ENCODE measurements at places on chromosomes 4 and X.
A peak's percentile ranks its signal among the peaks of the same experiment; 100 is the strongest.

DNA sequence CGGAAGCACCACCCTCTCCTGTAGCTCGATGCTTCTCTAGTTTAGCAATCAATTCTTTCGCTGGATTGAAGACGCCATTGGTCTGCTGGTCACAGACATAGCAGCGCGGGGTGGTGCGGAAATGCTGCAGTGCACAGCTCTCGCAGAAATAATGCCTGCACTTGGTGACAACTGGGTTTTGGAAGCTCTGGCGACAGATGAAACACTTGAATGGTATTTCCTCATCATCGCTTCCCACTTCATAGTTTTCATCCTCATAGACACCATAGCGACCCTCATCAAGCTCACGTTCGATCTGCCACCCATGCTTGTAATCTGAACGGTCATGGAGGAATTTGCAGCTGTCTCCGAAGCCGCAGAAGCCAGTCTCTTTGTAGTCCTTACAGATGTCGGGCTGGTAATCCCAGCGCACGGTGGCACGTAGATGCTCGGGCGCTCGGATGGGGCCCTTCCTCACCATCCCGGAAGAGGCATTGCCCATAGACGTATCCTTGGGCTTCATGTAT is 854 bp downstream of the RNF113A start:
- DNase-seq = no peak

GRCh38 chr4:48780865-48781214 is 761 bp upstream of the FRYL start:
- no peak for DNase-seq

DNA sequence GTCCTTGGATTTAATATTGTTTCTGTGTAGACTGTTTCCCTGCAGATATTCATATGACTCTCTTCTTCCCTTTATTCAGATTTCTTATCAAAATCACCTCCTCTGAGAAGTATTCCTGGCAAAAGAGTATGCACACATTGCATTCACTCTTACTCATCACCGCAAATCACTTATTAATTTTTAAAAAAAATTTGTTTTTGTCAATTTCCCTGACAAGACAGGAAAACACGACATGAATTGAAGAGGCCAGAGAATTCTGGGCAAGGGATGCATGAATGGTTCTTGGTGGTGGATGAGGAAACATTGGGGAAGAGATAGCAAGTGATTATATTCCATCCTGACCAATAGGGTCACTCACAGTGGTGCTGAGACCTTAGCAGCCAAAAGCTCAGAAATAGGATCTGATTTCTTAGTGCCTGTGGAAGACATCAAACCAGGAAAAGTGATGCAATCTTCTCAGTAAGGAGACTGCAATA is 522.5 kb upstream of the AGA start:
- no peak for DNase-seq

GRCh38 chr4:4605849-4606248 is 64.0 kb upstream of the STX18 start:
- DNase-seq = no peak

- no peak for DNase-seq
Observed at GRCh38 chrX:39895218-39896110, 202.3 kb downstream of the BCOR start.

DNA sequence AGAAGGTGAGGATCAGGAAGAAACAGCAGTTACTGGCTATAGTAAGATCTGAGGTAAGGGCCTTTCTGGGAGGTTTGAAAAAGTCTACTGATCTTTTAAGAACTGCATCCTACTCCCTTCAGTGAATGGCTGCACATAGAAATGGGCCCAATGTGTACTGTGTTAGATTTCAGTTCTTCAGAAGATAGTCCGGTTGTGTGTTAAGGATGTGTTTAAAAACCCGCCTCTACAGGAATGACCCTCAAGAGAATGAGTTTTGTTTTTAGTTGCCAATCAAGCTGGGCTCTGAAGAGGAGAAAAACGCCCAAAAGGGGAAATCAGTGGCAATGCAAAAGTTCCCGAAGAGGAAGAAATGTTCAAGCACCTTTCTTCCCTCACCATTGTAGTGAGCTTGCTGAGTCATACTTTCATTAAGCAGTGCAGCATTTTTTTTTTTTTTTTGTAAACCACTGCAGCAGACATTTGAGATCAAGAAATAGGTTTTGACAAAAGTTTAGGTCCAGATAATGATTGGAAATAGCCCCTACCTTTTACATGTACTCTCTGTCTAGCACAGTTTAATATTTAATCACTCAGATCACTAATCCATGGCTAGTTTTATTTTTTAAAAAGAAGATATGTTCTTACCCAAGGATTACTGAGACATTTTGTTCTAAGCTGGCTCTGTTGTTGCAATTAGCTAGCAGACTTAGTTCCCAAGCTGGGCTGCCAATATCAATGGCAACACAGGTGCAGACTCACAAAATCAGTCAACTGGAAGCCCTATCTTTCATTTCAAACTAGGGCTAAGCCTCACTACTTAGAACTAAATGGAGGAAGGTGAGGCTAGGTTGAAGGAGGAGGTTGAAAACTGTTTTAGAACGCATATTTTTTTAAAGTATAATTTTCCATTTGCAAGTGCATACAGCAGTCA is 7.0 kb upstream of the TRPC5OS start:
- DNase-seq = no peak

DNA sequence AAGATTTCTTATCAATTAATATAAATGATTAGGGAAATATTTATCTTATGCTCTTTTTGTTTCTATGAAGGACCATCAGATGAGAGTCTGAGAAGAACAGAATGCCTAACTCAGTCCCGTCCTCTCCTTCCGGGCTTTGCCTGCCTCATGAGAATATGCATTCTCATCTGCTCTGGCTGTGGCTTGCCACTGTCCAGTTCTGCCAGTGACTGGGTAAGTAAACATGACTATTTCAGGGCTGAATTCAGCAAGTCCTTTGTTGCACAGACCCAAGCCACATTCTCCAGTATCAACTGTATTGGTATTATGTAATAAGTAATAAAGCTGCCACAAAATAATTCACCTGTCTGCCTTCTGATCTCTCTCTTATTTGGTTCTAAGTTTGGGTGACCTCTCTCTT is 110.7 kb downstream of the WDFY3 start:
- DNase-seq = no peak

- no peak for DNase-seq
Observed at GRCh38 chrX:56343219-56343618, 111.1 kb downstream of the KLF8 start.

- no peak for DNase-seq
Observed at GRCh38 chr4:154478547-154478946, 13.1 kb downstream of the DCHS2 start.

DNA sequence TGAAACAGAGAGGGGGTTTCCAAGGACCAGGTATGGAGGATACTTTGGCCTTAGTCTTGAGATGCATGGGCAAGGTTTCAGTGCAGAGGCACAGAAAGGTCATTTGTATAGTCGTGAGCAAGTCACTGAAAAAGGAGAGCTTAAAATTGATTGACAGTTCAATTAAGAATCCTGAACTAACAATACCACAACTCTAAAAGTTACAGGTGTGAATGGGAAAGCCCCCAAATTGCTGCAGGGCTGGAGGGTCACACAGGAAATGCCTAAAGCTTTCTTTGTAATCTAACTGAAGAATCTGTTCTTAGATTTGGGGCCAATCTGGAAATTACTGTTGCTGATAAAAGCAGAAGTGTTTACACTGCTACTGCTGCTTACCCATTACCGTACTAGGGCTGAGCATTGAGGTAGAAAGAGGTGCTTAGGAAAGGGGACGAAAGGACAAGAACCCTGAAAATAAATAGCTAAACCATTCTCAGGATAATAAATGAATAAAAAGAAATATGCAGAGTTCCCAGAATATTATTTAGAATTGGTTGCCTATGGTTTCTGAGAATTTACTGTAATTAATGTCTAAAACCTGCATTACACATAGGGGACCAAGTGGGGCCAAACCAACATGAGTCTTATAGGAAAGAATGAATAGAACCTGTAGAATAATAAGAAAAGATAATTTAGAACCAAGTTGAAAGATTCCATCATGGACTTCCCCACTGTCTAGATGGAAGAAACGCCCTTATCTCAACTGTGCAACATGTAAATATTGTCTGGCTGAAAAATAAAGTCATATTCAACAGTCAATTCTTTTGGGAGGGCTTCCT is 91.9 kb upstream of the PPP1R2C start:
- DNase-seq = no peak

- no peak for DNase-seq
Observed at GRCh38 chr4:79201971-79202370, 123.9 kb downstream of the NAA11 start.

- no peak for DNase-seq
Observed at GRCh38 chrX:9456250-9457074, 8.4 kb upstream of the TBL1X start.

DNA sequence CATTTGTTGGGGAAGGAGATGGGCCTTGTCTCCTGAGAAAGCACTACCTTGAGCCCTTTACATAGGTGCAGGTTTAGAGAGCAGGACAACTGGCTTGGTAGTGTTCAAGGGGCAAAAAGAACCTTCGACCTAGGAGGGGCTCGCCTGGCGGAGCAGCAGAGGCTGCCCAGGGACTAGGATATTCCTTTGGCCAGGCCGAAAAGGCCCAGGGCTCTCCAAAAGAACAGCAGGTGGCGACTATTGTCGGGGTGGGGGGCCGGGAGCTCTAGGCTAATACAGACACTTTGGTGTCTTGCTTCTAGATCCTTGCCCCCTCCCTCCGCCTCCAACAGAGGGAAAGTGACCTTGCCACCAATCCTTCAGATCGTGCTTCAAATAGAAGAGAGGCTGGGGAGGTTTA is 7.1 kb upstream of the POU3F4 start:
- DNase-seq = no peak

DNA sequence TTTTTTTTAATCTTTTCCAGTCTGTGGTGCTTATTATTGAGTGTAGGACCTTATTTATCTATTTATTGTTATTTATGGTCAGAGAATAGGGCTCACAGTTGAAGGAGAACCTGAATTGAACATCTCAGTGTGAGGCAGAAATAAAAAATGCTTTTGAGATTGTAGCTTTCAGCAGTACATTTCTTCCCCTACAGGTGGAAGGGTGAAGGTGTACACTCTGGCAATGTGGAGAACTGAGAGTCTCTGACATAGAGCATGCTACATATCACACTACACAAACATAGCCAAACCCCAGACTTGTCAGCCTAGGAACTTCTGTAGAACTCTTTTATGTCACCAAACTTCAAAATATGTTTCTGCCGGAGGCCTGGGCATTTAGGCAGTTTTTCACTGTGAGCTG is 140.2 kb downstream of the STIM2 start:
- DNase-seq = no peak

- peak; percentile 58 for DNase-seq
Observed at GRCh38 chr4:38678078-38678477, 14.1 kb downstream of the KLF3 start.

- no peak for DNase-seq
Observed at GRCh38 chr4:113382704-113383103, 333.3 kb downstream of the ANK2 start.

DNA sequence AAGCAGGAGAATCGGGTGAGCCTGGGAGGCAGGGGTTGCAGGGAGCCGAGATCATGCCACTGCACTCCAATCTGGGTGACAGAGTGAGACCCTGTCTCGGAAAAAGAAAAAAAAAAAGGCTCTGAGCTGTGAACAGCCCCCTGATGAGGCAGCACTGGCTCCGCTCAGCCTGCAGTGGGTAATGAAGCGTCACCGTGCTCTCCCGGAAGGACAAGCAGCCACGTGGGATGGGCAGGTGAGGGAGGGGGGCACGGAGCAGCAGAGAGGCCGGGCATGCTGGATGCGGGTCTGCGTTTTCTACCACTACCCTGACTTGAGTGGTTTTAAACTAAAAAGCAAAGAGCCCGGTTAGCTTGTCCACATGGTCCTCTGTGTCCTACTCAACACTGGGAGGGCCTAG is 15.5 kb downstream of the TACC3 start:
- no peak for DNase-seq

GRCh38 chr4:112861691-112862674 is 187.5 kb upstream of the ANK2 start:
- DNase-seq = no peak

DNA sequence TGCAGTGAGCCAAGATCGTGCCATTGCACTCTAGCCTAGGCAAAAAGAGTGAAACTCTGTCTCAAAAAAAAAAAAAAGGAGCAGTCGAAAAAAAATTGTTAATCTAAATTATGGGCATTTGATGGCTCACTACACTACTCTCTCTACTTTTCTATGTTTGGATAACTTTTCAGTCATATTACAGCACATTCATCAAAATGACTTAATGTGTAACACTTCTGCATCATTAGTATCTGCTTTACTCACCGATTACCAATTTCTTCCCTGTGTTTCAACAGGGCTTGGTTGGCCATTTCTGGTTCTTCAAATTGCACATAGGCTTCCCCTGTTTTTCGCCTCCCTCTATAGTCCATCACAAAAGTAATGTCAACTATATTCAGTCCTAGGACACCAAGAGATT is 8.4 kb downstream of the GRSF1 start:
- DNase-seq = no peak

GRCh38 chrX:46967547-46967946 is 55.3 kb downstream of the JADE3 start:
- DNase-seq = no peak

DNA sequence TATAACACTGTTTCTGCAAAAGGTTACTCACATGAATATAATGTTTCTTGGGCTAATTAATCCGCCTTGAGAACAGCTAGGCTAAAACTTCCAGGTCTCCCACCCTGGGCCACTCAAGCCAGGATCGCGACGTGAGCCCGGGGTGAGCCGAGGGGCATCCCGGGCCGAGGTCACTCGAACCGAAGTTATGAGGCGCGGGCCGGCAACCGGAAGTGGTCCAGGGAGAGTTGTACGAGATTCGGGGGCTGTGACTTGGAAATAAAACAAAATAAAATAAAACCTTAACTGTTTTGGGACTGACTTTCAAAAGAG is 317 bp downstream of the CMC4 start:
- no peak for DNase-seq

DNA sequence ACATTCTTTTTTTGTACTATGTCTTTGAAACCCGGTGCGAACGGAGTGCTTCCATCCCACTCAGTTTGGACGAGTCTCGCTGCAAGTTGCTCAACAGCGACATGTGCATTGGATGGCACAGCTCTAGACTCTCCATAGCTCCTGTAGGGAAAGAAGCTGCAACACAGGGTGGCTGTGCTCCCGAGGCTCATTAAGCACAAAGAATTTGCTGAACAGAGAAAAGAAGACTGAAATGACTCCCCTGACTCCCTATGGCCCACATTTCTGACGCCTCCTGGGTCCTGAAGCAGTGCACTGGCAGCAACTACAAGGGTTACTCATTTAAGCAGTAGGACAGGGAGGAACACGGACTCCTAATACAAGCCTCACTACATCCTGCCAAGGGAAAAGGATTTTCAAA is 127.4 kb downstream of the SH3RF1 start:
- no peak for DNase-seq

GRCh38 chr4:146654687-146655520 is 16.2 kb downstream of the POU4F2 start:
- no peak for DNase-seq

DNA sequence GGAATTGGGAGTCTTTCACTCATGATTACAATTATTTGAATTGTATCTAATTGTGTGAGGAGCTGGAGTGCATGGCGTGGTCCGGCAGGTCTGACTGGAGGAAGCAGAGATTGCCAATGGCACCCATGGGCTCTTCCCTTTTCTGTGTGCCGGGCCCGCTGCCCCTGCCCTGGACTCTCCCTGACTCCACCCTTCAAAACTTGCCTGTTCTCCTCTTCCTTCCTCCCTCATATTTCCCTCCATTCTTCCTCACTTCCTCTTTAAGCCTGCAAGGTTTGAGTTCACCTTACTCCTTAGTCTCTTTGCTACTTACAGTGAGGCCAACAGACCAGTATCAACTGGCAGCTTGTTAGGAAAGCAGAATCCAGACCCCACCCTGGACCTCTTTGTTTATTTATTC is 6.5 kb upstream of the STBD1 start:
- DNase-seq = no peak
